ENCODE measurements at places on chromosomes 13 and 19.
A peak's percentile ranks its signal among the peaks of the same experiment; 100 is the strongest.

GRCh38 chr19:14772467-14772866, 5.9 kb downstream of the ADGRE2 start:
- DNase-seq: no peak

- no peak for DNase-seq
These were observed 11.1 kb downstream of the REXO1 start for GRCh38 chr19:1837222-1837565.

- DNase-seq: peak; percentile 72
These were observed at the start of gene ZNF428 for GRCh38 chr19:43619262-43620060. Gene ZNF428, minus strand, starts transcription at chr19:43619629. Its CDS starts 5,325 bp downstream, at chr19:43614304.

DNA sequence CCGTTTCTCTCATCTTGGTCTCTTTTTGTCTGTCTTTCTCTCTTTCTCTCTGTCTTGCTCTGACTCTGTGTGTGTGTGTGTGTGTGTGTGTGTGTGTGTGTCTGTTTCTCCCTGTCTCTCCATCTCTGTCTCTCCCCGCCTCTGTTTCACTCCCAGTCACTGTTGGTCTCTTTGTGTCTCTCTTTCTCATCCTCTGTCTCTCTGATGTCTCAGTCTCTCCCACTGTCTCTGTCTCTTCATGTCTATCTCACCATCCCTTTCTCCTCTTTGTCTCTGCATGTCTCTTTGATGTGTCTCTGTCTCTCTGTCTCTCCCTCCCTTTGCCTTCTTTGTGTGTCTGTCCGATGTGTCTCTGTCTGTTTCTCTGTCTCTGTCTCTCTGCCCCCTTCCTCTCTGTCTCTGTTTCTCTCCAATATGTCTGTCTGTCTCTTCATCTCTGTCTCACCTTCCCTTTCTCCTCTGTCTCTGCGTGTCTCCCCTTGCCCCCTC, 2.5 kb downstream of the NFIC start:
- no peak for DNase-seq

- no peak for DNase-seq
These were observed 8.4 kb downstream of the KANK3 start for GRCh38 chr19:8334458-8335342.

GRCh38 chr19:575527-576506, 3.4 kb downstream of the BSG start:
- no peak for DNase-seq

DNA sequence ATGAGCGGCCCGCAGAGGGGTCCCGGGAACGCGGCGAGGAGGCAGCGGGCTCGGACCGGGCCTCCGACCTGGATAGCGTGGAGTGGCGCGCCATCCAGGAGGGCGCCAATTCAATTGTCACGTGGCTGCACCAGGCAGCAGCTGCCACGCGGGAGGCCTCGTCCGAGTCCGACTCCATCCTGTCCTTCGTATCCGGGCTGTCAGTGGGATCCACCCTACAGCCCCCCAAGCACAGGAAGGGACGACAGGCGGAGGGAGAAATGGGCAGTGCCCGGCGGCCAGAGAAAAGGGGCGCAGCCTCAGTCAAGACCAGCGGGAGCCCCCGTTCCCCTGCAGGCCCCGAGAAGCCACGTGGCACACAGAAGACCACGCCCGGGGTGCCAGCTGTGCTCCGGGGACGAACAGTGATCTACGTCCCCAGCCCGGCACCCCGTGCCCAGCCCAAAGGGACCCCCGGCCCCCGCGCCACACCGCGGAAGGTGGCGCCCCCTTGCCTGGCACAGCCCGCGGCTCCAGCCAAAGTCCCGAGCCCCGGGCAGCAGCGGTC, 10.7 kb downstream of the C19orf25 start:
- no peak for DNase-seq

DNA sequence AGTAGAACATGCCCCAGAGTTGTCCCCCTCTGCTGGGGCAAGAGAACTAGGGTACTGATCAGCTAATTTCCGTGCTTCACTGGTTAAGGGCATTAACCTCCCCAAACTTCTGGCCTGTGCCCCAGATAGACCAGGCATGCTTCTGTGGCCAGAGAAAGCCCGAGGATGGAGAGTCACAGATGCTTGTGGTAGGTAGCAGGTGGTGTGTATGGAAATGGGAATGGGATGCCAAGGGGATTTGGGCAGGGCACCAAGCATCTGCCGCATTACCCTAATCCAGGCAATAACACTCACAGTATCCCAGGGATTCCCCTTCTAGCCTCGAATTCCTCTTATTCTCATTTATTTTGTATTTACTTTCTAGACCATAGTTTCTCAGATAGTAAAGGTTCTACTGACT, 124.8 kb upstream of the KLF12 start:
- no peak for DNase-seq

DNA sequence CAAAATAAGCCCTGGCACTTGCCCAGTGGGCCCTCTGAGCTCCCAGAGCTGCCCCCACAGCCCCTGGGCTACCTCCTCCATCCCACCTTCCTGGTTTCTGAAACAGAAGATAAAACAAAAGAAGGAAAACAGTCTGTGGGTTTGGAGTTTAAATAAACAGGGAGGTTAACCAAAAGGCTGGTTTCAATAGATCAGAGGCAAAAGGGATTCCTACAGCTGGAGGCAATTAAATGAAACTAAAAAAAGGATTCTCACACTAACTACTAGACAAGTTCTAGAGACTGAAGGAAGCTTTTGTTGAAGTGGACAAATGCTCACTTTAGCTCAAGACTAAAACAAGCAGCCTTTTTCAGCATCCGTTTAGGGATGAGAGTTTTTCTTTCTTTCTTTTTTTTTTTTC, 569.8 kb downstream of the FGF9 start:
- DNase-seq: no peak

DNA sequence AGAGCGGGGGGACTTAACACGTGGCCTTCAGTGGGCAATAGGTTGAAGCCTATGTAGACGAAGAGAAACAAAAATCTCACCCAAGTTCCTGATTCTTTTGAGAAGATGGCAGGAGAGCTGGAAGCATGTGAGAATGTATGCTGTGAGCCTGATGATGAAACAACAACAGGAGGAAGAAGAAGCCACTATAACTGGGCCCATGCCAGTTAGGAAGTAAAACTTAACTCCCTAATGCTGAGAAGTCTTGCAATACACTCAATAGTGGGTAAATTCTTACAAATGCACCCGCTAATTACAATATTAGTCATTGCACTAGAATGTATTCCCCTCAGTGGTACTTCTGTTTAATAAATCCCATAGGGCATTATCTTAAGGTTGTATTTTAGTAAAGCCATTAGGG, 9.1 kb downstream of the PCDH17 start:
- no peak for DNase-seq

DNA sequence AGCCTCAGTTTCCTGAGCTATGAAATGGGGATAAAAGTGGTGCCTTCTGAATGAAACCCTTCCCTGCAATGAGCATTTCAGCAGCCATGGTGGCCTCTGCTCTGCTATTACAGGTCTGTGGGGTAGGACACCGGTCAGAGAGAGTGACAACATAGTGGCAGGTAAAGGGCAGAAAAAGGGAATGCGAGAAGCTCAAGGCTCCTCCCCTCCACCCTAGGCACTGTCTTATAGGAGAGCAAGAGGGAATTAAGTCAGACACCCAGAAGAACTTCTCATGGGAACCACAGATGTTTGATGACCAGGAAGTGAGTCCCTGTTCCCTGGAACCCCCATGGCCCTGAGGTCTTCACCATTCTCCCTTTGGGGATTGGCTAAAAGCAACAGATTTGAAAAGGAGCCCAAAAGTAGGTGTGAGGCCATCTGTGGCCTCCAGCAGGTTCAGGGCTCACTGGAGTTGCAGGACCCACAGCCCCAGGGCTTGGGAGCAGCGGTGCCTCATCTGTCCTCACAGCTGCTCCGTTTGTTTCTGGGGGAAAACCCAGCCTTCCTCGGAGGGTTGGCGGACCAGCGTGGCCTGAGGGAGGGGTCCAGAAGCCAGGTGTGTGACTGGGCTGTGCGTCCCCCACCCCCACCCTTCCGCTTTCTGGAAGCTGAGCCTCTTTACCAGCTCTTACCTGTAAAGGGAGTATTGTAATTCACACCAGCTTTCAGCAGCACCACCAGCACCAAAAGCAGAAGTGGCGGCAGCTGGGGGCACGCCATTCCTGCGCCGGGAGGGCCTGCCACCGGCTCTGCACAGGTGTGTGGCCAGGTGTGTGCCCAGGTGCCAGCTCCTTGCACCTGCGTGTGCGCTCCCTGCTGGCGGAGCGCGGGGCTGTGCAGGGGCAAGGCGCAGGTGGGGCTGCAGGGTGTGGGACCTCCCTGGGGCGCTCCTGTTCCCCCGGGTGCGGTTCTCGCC, 19.4 kb downstream of the IQCN start:
- DNase-seq: no peak

DNA sequence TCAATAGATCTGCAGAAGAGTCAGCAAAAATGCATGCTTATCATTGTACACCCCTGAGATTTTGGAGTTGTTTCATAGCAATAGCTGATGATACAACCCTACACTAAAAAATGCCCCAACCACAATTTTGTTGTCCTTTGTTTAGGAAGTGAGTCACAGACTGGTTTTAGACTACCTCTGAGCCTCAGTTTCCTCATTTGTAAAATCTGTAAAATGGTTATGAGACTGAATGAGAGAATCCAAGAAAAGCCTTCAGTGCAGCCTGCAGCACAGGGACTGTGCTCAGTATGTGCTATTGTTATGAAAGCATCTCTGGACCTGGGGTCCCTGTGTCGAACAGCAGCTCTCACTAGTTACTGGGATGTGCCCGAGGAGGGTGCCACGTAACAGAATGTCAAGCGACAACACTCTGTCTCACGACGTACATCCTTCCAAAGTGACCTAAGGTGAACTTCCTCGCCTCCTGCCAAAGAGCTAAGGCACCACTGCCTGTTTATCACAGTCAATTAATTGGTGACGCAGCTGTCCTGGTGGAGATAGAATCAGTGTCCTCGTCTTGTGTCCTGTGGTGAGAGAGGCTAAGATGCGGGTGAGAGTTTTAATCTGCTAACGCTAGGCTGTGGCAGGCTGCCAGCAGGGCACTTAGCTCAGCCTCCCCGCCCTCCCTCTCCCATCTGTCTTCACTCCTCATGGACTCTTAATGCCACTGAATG, 18.1 kb downstream of the DHRS12 start:
- no peak for DNase-seq

DNA sequence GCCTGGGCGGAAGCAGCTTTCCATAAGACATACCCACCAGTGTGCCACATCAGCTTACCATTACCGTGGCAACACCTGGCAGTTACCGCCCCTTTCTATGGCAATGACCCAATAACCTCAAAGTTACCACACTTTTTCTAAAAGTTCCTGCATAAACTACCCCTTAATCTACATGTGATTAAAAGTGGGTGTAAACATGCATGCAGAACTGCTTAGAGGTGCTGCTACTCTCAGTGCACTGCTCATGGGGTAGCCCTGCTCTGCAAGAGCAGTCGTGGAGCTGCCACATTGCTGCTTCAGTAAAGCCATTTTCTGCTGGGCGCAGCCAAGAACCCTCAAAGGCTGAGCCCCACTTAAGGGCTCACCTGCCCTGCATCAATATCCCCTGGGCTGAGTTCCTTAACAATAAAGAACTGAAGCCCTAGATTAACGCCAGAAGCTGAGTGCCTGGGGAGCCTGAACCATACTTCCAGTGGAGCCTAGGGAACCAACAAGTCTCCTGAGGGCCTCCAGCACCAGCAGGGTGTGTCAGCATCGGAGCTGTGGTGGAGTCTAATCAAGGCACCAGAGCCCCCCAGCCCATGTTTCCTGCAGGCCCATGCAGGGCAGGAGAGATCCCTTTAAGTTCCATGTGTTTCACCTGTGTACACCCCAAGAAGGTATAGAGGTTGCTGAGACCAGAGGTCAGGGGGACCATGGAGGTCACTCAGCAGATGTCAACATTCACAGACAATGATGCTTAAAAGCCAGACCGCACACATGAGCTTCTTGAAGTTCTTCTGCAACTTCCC, 1198.1 kb downstream of the UQCRFS1 start:
- no peak for DNase-seq

- no peak for DNase-seq
These were observed 402.2 kb upstream of the ZNF507 start for GRCh38 chr19:31943191-31943661.

DNA sequence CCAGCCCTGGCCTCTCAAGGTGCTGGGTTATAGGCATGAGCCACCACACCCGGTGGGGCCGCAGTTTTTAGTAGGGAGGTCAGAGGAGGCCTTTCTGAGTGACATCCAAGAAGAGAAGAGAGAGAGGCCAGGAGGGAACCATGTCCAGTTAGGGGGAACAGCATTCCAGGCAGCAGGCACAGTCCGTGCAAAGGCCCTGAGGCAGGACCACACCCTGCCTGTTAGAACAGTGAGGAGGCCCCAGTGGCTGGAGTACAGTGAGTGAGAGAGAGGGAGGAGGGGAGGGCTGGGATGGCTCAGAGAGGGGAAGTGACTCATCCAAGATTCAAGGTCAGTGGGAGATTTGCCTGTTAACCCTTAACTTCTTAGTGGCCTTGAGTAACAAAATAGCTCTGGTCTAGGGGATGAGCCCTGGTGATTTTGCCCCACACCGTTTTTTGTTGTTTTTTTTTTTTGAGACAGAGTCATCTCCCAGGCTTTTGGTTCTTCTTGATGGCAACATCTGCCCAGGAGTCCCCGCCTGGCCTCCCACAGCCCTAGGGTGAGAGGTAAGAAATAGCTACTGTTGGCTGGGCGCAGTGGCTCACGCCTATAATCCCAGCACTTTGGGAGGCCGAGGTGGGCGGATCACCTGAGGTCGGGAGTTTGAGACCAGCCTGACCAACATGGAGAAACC, 2.7 kb upstream of the PLIN3 start:
- DNase-seq: no peak

GRCh38 chr19:45428384-45429231, 4.9 kb upstream of the ERCC1 start:
- no peak for DNase-seq

GRCh38 chr13:38017320-38017719, 147.7 kb upstream of the TRPC4 start:
- DNase-seq: no peak

- DNase-seq: no peak
These were observed 23.8 kb downstream of the TEX101 start for GRCh38 chr19:43438291-43439031.

- no peak for DNase-seq
These were observed 90.4 kb downstream of the PCCA start for GRCh38 chr13:100179276-100179675.

DNA sequence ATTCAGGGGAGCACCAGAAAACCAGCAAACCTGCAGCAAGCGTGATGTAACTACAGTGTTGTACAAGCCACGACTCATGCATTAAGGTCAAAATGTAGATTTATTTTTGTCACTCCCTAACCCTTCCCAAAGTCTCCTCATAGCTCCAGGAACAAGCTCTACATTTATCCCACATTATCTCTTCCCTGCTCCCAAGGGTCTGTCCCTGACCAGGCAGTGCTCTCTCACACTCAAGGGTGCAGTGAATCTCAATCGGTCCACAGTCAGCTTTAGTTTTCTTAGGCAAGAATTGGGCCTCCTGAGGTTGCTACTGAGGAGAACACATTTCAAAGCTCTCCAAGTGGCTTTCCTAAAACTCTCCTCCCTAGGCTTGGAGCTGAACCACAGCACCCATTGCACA, 219.4 kb downstream of the NHLRC3 start:
- no peak for DNase-seq

- DNase-seq: no peak
These were observed 13.3 kb downstream of the TSKS start for GRCh38 chr19:49749771-49750170.

Measured in stimulated activated CD8-positive, alpha-beta memory T cell treated with anti-CD3 and anti-CD28 coated beads, Interleukin-7, amount 100 ng/mL, for 1 hour (primary cell).